Fibroblast of mammary gland (primary cell): ENCODE measurements at places on chromosomes 1 and 21.
A peak's percentile ranks its signal among the peaks of the same experiment; 100 is the strongest.

DNA sequence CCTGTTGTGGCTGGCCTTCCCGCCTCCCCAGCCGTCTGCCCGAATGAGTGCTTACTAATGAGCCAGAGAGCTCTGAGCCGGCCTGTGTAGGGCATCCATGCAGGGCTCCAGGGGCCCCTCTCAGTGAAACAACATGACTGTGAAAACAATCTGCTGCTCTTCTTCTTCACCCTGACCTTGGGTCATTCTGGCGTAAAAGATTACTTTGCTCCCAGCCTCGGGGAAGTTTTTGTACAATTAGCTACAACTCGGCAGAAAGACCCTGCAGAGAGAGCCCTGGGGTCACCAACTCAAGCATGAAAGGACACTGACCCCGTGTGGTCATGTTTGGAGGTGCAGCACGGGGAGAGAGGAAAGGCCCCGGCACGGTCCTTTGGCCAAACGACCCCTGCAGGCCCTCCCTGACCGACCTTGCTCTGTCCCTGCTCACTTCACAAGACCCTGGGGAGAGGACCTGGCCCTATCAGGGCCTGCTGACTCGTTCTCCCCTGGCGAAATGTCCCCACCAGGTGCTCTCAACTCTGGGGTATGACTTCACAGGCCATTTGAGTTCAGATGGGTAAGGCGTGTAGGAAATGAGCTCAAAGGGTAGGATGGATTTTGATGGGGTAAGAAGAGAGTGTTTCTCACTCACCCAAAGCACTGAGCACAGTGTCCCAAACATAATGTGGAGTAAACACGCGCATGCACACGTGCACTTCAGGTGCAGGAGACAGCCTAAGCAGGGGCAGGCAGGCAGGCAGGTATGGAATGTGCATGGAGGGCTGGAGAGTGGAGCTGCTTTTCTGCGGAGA, 22.9 kb upstream of the FAM20B start:
- DNase-seq = peak; percentile 60

DNA sequence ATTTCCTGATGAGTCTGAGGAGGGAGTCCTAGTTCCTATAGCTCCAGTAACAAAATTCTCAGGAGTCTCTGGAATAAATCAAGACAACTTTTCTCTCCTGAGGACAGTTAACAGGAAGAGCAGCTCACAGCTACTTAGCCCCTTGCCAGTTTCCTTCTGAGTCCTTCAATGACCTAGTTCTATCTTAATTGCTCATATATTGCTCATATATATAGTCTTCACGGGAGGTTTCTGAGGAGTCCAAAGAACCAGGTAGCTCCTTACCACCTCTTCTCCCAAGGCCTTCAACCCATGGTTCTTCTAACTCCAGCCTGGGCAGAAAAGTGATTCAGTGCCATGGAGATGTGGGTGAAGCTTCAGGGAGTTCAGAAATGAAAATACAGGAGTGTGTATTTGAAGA, 4.6 kb downstream of the AMIGO1 start:
- DNase-seq = no peak

- DNase-seq = no peak
Observed at GRCh38 chr1:31837451-31838158, 21.8 kb upstream of the SPOCD1 start.

GRCh38 chr1:201023920-201024624, 558 bp upstream of the KIF21B start:
- DNase-seq = no peak

DNA sequence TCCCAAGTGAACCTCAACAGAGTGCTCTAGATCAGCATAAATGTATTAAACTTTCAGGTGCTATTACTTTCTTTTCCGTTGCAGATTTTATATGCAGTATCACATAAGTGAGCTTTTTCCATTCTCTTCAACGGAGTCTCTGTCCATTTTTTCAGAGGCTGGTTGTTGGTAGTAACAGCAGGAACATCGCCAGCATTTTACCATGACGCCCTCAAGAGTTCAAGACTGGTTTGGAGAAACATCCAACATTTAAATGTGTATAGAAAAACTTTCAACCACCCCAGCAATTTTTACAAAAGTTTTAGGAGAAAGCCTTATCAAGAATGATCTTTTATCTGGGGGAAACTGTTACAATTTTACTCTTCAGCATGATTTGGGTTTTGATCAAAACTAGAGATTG, 117.0 kb downstream of the TGFB2 start:
- DNase-seq = no peak

DNA sequence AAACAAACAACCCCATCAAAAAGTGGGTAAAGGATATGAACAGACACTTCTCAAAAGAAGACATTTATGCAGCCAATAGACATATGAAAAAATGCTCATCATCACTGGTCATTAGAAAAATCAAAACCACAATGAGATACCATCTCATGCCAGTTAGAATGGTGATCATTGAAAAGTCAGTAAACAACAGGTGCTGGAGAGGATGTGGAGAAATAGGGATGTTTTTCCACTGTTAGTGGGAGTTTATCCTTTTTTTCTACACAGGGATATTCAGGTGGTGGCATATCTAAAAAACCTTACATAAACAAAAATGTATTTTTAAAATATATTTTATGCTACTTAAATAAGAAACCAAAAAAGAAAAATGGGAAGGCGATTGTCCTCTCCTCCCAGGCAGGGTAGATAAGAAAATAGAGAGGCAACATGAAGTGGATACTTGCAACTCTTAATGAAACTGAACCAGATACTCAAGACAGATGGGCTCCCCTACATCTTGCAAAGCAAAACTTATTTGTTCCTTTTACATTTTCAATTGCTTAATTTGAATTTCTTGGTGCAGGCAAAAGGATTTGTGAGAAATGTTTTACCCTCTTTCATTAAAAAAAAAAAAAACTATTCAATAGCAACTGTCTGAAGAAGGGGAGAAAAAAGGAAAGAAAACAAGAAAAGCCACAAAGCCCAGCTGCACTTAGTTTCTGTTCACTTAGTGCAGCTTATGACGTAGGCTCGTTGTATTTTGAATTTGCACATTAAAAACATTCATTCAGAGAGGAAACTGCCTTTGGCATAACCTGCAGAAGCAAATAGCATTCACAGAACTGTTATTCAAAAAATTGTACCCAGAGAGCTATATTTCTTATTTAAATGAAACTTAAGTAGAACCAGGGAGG, 36.9 kb upstream of the RGS1 start:
- DNase-seq = peak; percentile 67

- DNase-seq = peak; percentile 32
Observed at GRCh38 chr1:236861560-236862218, 66.6 kb downstream of the MTR start.

DNA sequence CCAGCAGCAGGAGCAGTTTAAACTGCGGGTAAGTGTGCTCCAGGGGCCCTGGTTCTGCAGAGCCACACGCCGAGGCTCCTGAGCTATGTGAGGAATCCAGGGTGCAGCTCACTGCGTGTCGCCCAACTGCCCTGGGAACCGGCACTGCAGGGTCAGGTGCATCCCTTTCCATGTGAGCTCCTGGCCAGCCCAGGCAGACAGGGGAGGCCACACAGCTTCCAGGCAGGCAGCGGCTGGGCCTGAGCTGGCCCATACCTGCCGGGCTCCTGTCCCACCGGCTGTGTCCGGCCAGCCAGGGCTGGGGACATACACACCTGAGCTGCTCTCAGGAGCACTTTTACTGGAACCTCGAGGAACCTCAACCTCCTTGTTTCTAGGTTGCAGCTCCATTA, 18.6 kb upstream of the COL18A1 start:
- DNase-seq = no peak

DNA sequence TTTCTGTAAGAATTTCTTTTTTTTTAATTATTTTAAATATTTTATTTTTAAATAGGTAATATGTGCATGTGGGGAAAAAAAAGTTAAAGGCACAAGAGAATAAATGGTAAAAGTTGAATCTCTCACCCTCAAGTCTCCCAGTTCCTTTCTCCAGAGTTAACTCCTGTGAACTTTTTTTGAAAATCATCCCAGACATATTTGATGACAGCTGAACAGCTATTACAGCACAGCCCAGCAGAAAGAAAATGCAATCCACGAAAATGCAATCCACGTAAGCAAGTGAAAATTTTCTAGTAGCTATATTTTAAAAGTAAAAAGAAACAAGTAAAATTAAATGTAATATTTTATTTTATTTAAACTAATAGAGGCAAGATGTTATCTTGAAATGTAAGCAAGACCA, 310.0 kb upstream of the RUNX1 start:
- no peak for DNase-seq

DNA sequence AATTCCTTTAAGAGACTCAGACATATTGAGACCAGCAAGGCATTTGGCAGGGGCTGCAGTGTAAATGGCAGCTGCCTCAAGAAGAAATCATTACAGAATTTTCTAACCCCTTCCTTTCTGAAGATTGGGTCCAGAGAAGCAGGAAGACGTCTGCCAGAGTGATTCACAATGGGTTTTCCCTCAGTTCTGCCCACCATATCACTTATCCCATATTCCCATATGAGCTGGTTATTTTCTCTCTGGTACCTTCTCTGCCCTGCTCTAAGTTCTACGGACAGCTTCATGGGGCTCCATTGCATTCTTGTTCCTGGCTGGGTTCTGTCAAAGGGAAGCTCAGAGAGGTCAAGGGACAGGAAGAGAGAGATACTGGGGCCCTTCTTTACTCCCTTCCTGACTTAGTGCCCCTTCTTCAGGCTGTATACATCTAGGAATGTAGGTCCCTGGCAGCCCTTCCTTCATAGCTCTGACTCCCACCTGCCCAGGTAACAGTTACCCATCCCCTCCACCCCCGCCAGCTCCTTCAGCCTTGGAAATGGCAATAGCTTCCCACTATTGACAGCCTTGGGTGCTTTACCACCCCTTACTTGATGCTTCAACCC, 420.6 kb upstream of the DAB1 start:
- DNase-seq = no peak

- peak; percentile 20 for DNase-seq
Observed at GRCh38 chr1:31122741-31123140, 57.2 kb upstream of the PUM1 start.

DNA sequence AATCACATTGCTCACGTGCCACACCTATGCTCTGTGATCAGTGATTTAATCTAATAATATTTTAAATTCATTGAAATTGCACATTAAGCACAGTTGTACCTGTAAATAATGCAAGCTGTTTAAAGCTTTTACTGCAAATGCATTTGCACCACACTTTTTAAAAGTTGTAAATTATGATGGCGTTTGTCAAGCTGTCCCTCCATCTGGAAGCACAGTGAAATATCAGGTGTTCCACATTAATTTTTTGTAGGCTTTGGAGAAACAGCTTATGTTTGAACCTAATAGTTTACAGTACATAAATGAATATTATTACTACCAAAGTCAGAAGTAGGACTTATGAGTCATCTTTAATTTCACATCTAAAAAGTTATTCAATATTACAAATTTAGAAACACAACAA, 3.0 kb upstream of the DPYD start:
- no peak for DNase-seq

- peak; percentile 9 for DNase-seq
Observed at GRCh38 chr1:202061055-202061454, 50.7 kb downstream of the ELF3 start.

- no peak for DNase-seq
Observed at GRCh38 chr1:201324821-201325677, 41.7 kb downstream of the PKP1 start.

DNA sequence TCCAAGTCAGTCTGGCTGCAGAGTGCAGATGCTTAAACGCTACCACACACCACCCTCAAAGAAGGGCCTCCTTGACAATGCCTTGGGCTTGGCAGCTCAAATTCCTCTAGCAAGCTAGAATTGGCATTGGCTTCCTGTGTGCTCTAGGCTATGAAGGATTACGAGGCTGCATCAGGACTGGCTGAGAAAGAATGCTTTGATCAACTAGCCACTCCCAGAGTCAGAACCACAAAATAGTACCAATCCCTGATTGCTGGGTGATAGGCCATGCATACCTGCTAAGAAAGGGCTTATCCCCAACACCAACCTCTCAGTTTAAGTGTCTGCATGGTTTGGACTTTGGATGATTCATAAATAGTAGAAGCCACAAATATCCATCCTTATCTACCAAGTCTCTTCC, 504.9 kb downstream of the OMA1 start:
- DNase-seq = no peak

DNA sequence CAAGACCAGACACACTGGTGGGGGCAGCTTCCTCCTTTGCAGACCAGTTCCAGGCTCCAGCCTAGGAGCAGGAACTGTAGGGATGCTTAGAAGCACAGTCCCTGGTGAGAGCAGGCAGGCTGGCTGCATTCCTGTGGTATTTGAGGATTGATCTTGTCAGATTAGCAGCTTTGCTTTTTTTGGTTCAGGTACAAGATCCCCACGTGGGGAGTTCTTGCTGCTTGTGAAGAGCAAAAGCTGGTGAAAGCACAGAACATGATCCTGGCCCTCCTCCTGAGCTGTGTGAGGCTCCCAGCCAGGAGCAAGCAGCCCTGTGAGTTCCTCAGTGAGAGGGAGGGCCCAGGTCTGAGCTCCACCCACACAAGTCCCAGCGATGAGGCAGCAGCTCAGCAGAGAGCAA, 75.3 kb upstream of the ARTN start:
- DNase-seq = peak; percentile 97

- DNase-seq = peak; percentile 61
Observed at GRCh38 chr1:150484861-150485260, 2.4 kb upstream of the TARS2 start.

GRCh38 chr21:17631195-17631594, 18.5 kb upstream of the BTG3 start:
- DNase-seq = no peak

DNA sequence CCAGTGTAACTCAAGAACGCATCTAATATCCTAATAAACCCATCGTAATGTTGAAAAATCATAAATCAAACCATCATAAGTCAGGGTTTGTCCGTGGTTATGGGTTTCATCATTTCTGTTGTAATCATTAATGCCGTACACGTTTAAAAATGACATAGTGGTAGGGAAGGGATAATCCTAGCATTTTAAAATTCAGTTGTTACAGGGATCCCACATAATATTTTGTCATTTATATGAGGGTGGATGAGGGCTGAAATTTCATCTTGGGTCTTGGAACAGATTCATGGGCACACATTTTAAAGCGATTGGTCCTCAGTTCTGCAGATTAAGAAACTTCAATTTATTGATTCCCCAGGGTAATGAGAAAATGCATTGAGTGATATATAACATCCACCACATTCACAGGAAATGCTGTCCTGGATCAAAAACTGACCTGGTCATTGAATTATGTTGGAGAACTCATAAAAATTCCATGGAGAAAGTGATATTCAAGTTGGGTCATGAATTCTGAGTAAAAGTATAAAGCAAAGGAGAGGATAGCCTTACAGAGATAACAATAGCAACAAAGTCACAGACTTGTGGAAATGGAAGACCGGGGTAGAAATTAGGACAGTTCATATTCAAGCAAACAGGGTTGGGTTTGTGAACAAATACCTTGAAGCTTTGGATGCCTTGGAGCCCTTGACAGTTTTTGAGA, 1527.3 kb upstream of the TPTE start:
- no peak for DNase-seq

GRCh38 chr1:233672732-233673131, 58.8 kb downstream of the KCNK1 start:
- DNase-seq = no peak

DNA sequence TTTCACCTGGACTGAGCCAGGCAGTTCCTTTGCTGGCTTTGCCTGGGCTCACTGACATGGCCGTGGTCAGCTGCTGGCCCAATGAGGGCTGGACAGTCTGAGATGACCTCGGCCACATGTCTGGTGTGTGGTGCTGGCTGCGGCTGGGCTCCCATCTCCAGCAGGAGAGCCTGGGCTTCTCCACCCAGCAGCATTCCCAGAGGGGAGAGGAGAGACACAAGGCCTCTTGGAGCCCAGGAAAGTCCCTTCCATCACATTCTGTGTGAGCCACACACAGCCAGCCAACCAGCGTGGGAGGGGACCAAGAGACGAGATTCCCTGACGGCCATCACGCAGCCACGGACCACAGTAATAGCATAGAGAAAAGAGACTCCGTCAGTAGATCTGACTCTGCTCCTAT, 21.1 kb upstream of the SUMO3 start:
- DNase-seq = no peak

GRCh38 chr1:29436181-29436785, 200.0 kb downstream of the PTPRU start:
- no peak for DNase-seq
